Tibial nerve (tissue), 4 donors: ENCODE measurements at places on chromosomes 16 and 17. TPM values are rescaled to one million over a fixed set of nuclear protein-coding genes. Genes with fewer than 3 reads are reported as not detected.
A peak's percentile ranks its signal among the peaks of the same experiment; 100 is the strongest.

- DNase-seq, result no peak
These were observed 507.1 kb downstream of the WWOX start for GRCh38 chr16:78606545-78606944.

- DNase-seq, result no peak
These were observed 117.3 kb upstream of the CACNG5 start for GRCh38 chr17:66717641-66718058.

FSCN2 gene
- 3.1 TPM for total RNA-seq

GRCh38 chr17:34582185-34582900 lies 3.0 kb downstream of the TMEM132E start:
- no peak for DNase-seq

ITGB4 gene
- 211 TPM for total RNA-seq

GRCh38 chr17:80284631-80285030 lies 24.0 kb downstream of the RNF213 start:
- DNase-seq, result no peak

ACSM3 gene
- 1.3 TPM for total RNA-seq

DNA sequence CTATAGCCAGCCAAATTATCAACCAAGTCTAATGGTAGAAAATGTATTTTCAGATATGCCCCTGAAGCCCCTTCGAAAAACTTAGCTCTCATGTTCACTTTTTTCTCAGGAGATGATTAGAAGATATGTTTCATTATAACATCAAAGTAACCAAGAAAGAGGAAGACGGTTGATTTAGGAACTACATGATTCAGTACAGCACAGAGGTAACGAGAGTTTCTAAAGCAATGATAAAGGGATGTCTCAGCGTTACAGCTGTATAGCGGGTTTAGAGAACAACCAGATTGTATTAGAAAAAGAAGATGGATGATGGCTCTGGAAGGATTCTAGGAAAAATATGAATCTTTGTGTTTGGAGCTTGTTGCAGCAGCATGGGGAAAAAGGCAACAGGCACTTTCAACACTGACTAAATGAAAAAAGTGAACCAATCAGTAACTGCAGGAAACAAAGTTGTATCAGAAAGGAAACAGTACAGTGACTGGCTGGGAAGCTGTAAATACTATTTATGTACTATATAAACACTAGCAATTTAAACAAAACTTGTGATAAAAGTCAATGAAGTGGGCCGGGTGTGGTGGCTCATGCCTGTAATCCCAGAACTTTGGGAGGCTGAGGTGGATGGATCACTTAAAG lies 21.5 kb downstream of the MBTD1 start:
- no peak for DNase-seq

DNA sequence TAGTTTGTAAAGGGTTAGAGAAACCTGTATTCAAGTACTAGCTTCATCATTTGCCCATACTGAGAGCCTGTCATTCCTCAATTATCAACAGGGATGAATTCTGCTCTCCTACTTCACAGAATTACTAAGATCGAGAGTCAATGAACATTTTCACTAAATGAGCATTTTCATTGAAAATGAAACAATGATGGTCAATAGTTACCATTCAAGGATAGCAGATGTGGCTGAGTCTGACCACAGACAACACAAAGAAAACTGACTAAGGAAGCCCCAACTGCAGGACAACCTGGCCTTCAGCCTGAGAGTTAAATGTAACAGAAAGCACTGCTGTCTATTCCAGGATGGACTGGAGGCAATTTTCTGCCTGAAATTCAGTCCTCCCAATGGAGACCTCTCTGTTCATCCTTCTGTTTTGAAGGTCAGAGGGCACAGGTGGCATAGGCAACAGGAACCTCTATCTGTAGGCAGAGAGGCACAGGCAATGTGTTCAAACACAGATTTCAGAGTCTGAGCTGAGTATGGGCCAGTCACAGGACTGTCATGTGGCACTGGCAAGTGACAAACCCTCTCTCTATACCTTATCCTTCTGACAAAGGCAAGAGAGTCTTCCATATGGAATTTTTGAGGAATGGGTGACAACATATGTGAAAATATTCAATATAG lies 19.5 kb downstream of the TRAF4 start:
- DNase-seq, result no peak

CASKIN2 gene
- total RNA-seq, result 48.6 TPM

GRCh38 chr17:76670718-76671122 lies 27.2 kb upstream of the ST6GALNAC1 start:
- DNase-seq, result no peak

- no peak for DNase-seq
These were observed 21.9 kb downstream of the SGSH start for GRCh38 chr17:80198144-80198661.

DNA sequence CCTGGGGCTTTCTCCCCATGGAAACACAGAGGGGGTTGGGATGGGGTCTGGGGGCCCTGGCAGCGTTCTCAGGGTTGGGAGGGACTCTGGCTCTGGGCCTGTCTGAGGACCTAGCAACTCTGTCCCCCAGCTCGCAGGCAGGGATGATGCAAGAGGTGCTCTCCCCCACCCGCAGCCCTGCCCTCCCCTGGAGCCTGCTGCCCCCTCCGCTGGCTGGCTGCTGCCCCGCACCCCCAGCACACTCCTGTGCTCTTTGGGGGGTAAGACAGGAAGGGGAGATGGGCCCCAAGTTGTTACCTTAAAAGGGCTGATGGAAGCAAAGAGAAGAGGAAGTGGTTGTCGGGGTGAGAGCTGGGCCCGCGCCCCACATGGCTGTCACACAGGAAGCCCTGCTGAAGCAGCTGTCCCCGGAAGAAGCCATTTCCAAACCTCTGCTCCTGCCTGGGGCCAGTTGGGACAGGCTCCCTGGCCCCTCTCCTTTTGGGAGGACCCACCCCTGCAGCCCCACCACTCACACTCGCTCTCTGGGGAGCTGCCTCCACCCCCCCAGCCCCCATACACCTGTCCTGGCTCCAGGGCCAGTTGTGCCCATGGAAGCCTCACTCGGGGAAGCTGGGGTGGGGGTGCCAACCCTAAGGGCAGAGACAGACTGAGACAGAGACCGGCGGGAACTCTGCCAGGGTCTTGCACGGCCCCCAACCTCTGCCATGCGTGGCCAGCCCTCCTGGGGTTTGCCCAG lies 2.5 kb downstream of the CORO1A start:
- no peak for DNase-seq

DNA sequence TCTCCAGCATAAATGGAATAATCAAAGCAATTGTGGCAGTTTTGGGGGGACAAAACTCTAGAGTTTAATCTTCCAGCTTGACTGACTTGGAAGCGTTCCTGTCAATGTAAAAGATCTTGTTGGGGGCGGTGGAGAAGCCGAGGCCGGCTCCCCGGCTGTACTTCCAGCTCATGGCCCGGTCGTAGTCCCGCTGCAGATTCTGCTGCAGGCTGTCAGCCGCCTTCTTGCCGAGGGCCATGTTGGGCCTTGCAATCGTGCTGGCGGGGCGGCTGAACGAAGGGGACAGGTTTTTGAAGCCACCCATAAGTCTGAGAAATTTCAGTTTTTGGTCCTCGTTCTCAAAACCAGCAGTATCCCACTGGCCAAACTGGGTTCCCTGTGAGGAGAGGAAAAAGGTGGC lies 11.2 kb downstream of the KNOP1 start:
- DNase-seq, result no peak

- no peak for DNase-seq
These were observed 242.3 kb downstream of the SEC14L1 start for GRCh38 chr17:77382966-77383612.

DNA sequence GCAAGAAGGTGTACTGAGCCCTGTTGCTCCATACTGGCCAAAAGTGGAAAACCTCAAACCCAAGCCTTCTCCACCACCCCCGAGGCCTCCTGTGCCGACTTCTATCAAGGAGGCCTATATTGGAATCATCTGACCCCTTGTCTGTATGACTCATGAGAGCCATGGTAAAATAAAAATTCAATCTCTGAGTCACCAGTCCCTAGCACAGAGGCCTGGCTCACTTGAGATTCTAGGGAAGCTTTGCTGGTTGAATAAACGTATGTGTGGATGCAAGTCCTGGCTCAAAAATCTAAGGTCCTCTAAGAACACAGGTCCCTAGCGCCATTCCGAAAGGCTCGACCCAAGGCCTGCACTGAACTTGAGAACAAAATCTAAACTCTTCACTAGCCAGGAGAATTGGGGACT lies 15.0 kb downstream of the NSMCE1 start:
- DNase-seq, result no peak

CES1 gene
- 48.1 TPM for total RNA-seq

LITAFD gene
- total RNA-seq, result not detected

- no peak for DNase-seq
These were observed 300.9 kb downstream of the C16orf95 start for GRCh38 chr16:87016046-87017035.

- no peak for DNase-seq
These were observed 59.8 kb downstream of the DNAH17 start for GRCh38 chr17:78517421-78517820.

DNA sequence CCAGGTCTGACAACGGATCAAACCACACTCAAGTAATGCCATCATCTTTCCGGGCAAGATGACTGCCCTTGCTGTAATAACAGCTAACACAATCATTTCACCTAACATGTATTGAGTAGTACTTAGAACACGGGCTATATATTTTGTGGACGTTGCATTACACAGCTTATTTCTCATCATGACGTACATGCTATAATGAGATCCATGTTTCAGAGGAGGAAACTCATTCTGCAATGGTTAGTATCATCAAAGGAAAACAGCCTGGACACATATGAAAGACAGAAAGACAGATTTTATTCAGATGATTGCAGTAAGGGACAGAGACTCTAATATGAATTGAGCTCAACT lies 446.7 kb downstream of the HS3ST3B1 start:
- no peak for DNase-seq

CCL13 gene
- total RNA-seq, result 50.8 TPM

FOXF1 gene
- not detected for total RNA-seq

GRCh38 chr17:9108146-9108545 lies 86.8 kb downstream of the NTN1 start:
- no peak for DNase-seq

DNA sequence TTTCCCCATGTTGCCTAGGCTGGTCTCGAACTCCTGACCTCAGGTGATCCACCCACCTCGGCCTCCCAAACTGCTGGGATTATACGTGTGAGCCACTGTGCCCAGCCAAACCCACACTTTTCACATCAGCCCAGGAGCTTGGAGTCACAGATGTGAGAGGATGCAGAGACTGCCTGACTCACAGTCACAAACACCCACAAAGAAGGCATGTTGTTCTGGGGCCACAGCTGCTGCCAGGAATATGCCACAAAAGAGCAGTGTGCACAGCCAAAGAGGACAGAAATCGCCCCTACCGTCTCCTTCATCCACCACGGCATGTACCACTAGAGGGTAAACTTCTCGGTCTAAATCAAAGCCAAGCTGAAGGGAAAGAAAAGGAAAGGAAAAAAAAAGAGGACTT lies 25.1 kb upstream of the FOXJ1 start:
- DNase-seq, result no peak

GRCh38 chr16:30382111-30382881 lies at the start of gene SEPTIN1:
SEPTIN1 (minus strand) TSS chr16:30382561; CDS start chr16:30382542, 19 bp downstream.
- no peak for DNase-seq

GRCh38 chr17:16923904-16924695 lies 47.8 kb downstream of the TNFRSF13B start:
- DNase-seq, result peak; percentile 6
